ENCODE measurements at places on chromosomes 4 and X. TPM values are rescaled to one million over a fixed set of nuclear protein-coding genes. Genes with fewer than 3 reads are reported as not detected.

Gene AWAT2
- not detected for total RNA-seq

Gene ASIC5
- total RNA-seq, result not detected

- no peak for DNase-seq
- no peaks in the 10 kb centered on the region for H3K36me3 ChIP-seq
- H3K27me3 ChIP-seq, result no peaks in the 10 kb centered on the region
- no peak overlapping the region for H3K27ac ChIP-seq
- peaks cover 4% of the 10 kb centered on the region for H3K4me1 ChIP-seq
Observed at GRCh38 chrX:71143508-71143907, 1.1 kb upstream of the NLGN3 start.

- DNase-seq, result no peak
- no peaks in the 10 kb centered on the region for H3K27me3 ChIP-seq
- no peaks in the 10 kb centered on the region for H3K4me1 ChIP-seq
- no peak overlapping the region for H3K4me3 ChIP-seq
Observed at GRCh38 chr4:4256799-4257198, 8.8 kb upstream of the TMEM128 start.

Gene PLP1
- not detected for total RNA-seq

- no peaks in the 10 kb centered on the region for H3K27me3 ChIP-seq
- no peak overlapping the region for H3K27ac ChIP-seq
- DNase-seq, result no peak
- H3K4me3 ChIP-seq, result no peak overlapping the region
- peaks cover 7% of the 10 kb centered on the region for H3K4me1 ChIP-seq
Observed at GRCh38 chr4:85724791-85725563, 250.0 kb downstream of the ARHGAP24 start.

DNA sequence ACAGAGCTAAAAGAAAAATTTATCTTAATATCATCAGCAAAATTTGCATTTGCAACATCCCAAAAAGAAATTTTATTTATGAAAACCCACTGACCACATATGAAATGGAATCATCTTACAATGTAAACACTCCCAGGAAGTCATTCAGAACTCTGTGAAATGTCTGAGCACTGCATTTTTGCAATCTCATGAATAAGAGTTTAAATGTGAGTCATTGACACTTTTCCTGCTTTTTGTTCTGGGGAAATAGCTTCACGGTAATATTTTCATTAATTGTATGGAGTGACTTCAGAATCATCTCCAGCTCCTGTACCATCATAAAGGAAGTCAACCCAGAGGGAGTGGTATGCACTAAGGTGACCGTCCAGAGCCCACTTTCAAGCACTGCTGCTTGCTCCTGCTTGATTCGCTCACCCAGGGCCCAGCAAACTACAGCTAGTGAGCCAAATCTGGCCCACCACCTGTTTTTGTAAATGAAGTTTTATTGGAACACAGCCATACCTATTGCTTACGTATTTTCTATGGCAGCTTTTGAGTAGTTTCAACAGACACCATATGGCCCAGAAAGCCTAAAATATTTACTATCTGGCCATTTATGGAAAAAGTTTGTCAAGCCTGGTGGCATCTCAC is 17.2 kb downstream of the EDNRA start:
- no peaks in the 10 kb centered on the region for H3K36me3 ChIP-seq
- no peaks in the 10 kb centered on the region for H3K27me3 ChIP-seq
- H3K4me3 ChIP-seq, result no peak overlapping the region
- DNase-seq, result no peak
- no peak overlapping the region for H3K27ac ChIP-seq

Gene USP17L29
- not detected for total RNA-seq

- no peaks in the 10 kb centered on the region for H3K36me3 ChIP-seq
- DNase-seq, result no peak
- no peak overlapping the region for H3K27ac ChIP-seq
- no peak overlapping the region for H3K4me3 ChIP-seq
- H3K4me1 ChIP-seq, result no peaks in the 10 kb centered on the region
Observed at GRCh38 chrX:130066975-130067615, 43.2 kb downstream of the ELF4 start.

DNA sequence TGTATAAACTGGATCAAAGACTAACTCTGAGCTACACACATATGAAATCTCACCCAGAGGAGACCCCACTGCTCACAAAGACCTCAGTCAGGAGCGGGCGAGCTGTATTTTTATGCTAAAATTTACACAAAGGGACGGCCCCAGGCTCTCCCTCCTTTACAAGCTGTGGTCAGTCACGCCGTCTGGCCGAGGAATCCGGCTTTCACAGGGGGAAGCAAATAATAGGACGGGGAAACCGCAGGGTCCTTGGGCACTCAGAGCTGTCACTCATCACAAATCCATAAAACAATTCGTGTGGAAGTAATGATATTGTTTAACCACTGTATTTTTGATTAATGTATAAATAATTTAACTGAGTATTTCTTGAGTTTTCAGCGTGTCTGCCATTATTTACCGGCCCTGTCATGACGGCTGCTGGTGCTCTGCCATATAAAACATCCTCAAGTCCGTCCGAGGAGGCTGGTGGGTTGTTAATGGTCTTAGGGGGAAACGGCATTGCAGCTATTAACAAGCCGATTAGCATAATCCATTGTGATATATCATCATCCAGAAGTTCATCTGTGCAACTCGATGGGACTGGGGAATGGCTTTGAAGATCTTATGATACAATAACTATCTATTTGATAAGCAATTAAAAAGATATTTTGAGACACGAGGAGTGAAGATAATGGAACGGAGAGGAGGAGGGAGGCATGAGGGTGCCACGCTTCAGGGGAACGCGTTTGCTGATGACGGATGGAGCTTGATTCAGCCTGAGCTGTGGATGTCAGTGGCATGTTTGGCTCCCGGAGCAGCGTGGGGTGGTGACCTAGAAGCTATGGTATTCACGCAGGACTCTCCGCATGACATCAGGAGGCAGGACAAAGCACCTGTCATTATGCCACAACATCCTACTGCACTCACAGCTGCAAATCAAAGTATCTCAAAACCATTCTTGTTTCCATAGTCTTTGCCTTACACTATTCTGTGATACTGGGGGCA is 150.9 kb downstream of the SHOX start:
- no peaks in the 10 kb centered on the region for H3K27me3 ChIP-seq
- H3K4me1 ChIP-seq, result peaks cover 6% of the 10 kb centered on the region
- no peaks in the 10 kb centered on the region for H3K36me3 ChIP-seq
- H3K27ac ChIP-seq, result no peak overlapping the region
- no peak for DNase-seq

Gene UGT2A3
- not detected for total RNA-seq

DNA sequence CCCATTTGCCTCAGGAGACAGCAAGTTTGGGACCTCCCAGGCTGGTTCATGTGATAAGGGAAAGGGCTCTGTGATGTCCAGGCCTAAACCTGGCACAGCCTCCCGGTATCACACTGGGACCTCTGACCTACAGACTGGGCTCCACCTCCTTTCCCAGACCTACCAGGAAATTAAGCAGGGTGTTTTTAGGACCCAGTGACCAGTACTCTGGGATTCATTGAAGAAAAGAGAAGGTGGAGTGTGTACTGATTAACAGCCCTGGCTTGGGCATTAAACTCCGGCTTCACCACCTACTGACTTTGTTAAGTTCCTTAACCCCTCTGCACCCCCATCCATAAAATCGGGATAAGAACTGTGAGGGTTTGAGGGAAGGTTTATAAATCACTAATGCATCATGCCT is 28.6 kb downstream of the ASB9 start:
- H3K4me1 ChIP-seq, result no peaks in the 10 kb centered on the region
- no peak overlapping the region for H3K4me3 ChIP-seq
- no peaks in the 10 kb centered on the region for H3K36me3 ChIP-seq
- H3K27ac ChIP-seq, result no peak overlapping the region
- no peak for DNase-seq
- no peaks in the 10 kb centered on the region for H3K27me3 ChIP-seq

GRCh38 chrX:131068945-131069719 is 11.0 kb downstream of the ARHGAP36 start:
- H3K4me3 ChIP-seq, result no peak overlapping the region
- no peaks in the 10 kb centered on the region for H3K4me1 ChIP-seq
- H3K27me3 ChIP-seq, result no peaks in the 10 kb centered on the region
- H3K27ac ChIP-seq, result no peak overlapping the region

Gene SLC16A2
- 0.32 TPM for total RNA-seq

GRCh38 chr4:168304744-168305459 is 13.7 kb downstream of the DDX60 start:
- H3K4me1 ChIP-seq, result no peaks in the 10 kb centered on the region
- no peak overlapping the region for H3K4me3 ChIP-seq
- no peak for DNase-seq
- H3K36me3 ChIP-seq, result 0 out of 2 replicates have a peak, but pooled peaks cover 5% of the 10 kb centered on the region
- no peaks in the 10 kb centered on the region for H3K27me3 ChIP-seq
- H3K27ac ChIP-seq, result no peak overlapping the region

DNA sequence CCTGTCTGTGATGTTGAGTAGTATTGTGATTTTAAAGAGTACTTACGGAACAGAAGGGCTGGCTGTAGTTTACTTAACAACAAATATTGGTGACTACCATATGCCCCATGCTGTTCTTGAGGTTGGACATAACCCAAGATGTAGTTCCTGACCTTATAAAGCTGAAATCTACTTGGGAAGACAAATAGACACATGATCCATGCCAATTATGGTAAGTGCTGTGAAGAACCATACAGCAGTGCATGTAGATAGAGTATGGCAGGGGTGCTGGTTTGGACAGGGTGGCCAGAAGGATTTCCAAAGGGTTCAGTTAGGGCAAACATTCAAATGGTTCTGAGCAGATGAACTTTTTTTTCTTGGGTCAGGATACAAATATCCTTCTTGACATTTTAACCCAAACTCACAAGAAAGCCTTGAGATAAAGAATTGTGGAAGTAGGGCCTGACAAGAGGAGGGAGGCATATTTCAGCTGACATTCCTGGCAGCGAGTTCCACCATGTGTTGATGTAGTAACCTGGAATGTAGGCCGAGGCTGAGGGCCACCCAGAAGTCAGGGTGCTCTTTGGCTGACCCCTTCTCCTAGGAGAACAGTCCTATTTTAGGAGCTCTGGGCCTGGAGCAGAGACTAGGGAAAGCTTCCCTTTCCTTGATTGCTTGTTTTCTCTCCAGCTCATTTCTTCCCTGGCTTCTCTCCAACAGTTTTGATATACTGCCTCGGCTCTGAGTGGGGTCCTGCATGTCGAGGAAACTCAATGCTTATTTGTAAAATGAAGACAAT is 74.2 kb downstream of the FREM3 start:
- no peak overlapping the region for H3K27ac ChIP-seq
- H3K36me3 ChIP-seq, result no peaks in the 10 kb centered on the region
- no peak for DNase-seq
- no peak overlapping the region for H3K4me3 ChIP-seq
- no peaks in the 10 kb centered on the region for H3K4me1 ChIP-seq
- no peaks in the 10 kb centered on the region for H3K27me3 ChIP-seq

Gene PNMA6A
- not detected for total RNA-seq

GRCh38 chr4:87985097-87985886 is 9.8 kb downstream of the SPP1 start:
- H3K27me3 ChIP-seq, result no peaks in the 10 kb centered on the region
- H3K4me3 ChIP-seq, result no peak overlapping the region
- DNase-seq, result peak; percentile 58
- H3K27ac ChIP-seq, result no peak overlapping the region
- no peaks in the 10 kb centered on the region for H3K36me3 ChIP-seq
- H3K4me1 ChIP-seq, result no peaks in the 10 kb centered on the region

DNA sequence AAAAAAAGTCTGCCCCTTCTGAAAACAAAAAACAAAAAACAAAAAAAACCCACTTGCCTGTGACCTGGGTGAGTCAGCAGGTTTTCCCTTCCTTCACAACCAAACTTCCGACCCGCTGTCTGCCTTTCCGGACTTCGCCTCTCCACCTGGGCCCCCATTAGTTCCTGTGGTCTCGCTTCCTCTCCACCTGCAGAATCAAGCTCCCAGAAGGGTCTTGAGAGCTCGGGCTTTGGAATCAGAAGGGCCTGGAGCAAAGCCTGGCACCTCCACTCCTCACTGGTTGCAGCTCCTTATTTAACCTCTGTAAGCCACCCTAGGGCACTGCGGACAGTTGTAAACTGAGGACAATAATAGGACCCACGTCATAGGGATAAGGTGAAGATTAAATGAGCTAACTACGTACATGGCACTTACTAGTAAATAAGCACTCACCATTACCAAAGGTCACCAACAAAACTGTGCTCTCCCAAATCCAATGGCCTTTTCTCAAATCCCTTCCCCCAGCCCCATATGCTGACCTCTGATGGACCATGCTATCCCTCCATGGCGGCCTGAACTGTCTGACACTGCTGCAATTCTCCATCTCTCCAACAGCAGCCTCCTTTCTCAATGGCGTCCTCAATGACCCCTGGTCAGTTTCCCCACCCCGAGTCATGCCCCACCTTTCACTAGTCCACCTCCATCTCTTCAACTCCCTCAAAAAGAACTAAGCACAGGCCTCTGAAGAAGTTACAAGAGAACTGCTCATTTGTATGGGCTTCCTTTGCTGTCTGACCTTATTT is 64.2 kb downstream of the IRF2 start:
- no peak for DNase-seq
- no peak overlapping the region for H3K27ac ChIP-seq
- no peaks in the 10 kb centered on the region for H3K27me3 ChIP-seq

DNA sequence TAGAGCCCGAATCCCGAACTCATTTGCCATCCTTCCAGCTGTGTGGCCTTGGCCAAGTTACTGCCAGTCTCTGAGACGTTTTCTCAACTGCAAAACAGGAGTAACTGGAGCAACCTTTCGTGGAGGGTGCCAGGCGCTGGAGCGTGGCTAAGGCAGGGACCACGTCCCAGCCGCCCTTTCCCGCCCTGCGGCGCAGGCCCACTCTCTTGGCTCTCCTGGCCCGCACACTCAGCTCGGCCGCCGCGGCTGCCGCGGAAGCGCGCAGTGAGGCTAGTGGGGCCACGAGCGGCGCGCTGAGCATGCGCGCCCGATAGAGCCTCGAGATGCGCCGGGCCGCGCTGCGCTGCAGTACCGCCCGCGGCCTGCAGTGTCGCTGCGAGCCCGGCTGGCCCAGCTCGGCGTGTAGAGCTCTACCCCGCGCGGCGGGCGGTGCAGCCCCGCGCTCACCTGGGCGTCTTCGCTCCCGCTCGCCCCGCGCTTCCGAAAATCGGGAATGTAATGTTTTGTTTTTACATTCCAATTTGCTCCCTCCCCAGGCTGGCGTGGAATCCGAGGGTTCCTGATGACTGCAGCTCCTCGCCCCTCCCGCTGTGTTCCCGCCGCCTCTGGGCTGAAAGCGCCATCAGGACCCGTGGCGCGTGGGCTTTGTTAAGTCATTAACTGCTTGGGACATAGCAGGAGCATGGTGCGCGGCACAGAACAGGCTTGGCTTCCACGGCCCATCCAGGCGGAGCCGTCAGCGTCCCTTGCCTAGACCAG is 4.0 kb upstream of the ZNF518B start:
- H3K27ac ChIP-seq, result no peak overlapping the region
- no peak overlapping the region for H3K4me3 ChIP-seq
- no peak for DNase-seq
- H3K4me1 ChIP-seq, result peaks cover 3% of the 10 kb centered on the region
- no peaks in the 10 kb centered on the region for H3K36me3 ChIP-seq

DNA sequence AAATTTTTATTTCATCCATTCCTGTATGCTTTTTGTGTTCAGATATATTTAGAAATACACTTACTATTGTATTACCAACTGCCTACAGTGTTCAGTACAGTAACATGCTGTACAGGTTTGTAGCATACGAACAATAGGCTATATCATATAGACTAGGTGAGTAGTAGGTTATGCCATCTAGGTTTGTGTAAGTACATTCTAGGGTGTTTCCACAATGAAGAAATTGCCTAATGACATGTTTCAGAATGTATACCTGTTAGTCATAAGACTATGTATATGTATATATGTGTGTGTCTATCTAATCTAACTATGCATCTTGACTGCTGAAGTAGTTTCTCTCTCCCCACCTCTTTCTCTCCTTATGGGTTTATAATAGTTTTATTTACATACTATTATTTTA is 51.5 kb upstream of the BTC start:
- no peaks in the 10 kb centered on the region for H3K36me3 ChIP-seq
- H3K27ac ChIP-seq, result no peak overlapping the region
- no peaks in the 10 kb centered on the region for H3K4me1 ChIP-seq
- no peaks in the 10 kb centered on the region for H3K27me3 ChIP-seq
- H3K4me3 ChIP-seq, result no peak overlapping the region
